ENCODE measurements at places on chromosomes 7 and 10.

DNA sequence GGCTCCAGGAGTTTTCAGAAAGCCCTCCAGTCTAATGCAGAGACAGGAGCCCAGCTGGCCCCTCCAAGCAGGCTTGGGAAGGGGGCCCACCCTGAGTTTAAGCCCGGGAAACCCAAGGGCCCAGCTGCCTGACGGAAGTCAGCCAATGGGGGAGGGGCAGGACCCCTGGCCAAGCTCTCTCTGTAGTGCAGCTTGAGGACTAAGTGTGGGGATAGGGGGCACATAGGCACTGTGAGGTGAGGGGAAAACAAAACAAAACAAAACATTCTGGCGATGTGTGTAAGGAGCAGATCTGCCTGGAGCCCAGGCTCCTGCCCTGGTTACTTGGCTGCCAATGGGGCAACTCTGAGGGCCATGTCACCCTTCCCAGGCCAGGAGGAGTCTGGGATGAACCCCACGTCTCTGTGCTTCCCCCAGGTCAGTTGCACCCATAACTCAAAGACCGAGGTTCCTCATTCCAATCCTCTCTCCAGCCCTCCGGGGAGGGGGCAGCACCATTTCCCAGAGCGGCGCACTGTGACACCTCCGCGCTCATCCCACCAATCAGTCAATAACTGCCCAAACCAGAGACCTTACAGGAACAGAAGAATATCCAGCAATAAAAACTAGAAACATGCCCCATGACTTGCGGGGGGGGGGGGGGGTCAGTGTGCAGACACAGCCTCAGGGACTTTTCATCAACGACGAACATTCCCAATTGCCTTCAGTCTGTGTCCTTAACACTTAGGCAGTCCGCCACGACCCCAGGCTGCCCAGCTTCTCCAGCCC is 1.7 kb downstream of the CXCL12 start:
- DNase-seq = no peak

- no peak for DNase-seq
Measured at GRCh38 chr10:65142641-65143435, 1621.6 kb downstream of the REEP3 start.

GRCh38 chr7:15828881-15829280 is 142.4 kb upstream of the MEOX2 start:
- DNase-seq = no peak

DNA sequence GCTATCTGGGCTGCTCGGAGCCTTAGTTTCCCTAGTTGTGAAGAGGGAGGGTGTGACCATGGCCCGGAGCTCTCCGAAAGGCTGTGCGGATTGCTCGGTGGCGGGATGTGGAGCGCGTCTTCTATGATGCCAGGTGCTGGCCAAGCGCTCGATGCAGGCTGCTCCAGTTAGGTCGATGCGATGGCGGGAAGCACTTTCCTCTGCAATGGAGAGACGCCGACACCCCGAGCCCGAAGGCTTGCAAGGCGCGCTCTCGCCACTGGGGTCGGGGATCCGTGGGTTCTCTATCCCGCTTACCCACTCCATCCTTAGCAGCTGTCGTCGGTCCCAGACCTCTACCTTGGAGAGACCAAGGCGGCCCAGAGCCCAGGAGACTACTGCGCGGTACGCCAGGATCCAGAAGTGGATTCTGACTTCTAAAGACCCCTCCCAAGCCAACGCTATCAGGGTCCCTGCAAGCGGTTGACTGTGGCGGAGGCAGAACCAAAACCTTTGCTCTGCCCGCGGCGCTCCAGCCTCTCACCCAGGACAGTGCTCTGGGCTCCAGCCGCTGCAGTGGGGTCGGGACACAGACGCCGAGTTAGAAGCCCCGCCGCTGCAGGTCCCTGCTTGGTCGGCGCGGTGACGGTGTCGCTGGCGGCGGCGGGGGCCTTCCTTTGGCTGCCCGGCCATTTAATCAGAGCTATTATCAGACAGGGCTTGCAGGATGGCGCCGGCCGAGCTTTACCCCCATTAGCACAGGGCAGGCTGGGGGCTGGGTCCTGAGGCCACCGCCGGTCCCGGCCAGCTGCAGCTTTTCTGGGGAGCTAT is 7.8 kb upstream of the TBX20 start:
- no peak for DNase-seq

DNA sequence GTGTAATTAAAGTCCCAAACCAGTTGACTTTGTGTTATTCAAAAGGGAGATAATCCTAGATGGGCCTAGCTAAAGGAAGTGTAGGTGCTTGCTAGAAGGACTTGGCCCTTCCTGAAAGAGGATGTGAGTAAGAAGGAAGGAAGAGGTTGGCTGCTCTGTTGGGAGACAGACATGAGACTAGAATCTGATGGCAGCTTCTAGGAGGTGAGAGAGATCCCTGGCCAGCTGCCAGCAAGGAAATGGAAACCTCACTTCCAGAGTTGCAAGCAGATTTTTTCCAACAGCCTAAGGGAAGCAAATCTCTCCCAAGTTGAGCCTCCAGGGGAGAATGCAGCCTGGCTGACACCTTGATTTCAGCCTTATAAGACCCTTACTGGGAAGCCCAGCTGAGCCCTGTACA is 368.4 kb upstream of the ZMIZ1 start:
- no peak for DNase-seq

DNA sequence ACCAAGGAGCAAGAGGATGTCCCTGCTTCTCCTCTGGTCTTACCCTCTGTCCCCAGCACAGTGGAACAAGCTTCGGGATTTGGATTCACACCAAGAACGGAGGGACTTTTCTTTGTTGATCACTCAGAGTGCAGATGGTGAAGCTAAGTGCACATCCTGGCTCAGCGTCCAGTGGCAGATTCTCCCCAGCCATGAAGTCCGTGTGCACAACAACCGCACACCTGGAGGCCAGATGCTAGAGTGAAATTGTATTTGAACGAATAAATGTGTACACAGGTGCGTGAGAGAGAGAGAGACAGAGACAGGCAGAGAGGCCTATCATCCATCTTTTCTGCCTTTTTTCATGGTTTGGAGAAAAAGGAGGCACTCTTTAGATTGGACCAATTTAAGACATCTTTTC is 31.5 kb downstream of the ASB13 start:
- no peak for DNase-seq

DNA sequence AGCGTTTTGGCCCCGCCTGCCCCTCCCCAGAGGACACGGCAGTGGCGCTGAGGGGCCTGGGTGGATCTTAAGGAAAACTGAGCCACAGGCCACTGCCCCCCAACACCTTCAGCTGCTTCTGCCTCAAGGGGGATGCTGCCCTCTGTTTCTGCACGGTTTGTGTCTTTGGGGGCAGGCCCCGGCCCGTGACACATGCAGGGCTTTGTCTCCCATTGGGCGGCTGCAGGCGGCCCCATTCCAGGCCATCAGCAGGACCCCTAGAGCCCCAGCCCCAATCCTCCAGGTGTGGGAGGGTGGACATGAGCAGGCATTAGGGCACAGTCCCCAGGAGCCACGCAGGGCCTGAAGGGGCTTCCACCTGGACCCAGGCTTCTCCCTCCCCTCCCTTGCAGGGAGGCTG is 25.3 kb upstream of the PPP2R2D start:
- no peak for DNase-seq

DNA sequence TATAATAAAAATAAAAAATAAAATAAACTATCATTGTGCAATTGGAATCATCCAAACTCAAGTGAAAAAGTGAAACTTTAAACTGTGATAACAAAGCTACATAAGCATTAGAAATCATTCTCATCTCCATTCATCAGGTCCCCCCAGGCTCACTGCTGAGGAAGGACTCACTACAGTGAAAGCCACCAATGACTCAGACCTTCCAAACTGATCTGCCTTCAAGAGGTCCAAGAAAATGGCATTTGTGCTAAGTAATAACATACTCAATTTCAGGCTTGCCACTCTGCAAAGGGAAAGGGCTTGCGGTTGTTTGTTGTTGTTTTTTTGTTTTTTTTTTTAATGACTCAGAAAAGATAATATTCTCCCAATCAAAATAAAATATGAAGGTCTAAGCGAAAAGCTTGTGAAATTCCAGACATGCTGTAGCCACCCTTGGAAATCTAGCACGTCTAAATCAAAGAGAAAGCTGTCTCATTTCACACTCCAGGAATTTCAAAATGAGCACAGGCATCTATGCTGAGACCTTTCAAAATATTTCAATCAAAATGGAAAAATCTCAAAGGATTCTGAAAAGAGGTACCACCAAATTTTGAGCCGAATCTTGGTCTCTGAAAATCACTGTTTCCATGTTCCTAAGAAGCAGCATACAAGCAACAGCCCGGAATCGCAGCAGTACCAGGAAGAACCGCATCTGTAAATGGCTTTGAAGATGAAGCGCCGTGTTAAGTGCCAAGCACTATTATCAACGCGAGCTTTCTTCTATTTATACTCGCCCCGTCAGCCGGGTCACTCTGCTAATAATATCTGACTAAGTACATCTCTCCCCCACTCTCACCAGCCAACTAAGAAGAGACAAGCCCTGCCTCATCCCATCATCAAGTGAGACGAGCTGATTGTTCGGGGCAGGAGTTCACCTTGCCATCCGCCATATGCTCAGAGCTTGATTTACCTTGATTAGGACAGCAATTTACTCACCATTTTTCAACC is 13.5 kb downstream of the SFMBT2 start:
- DNase-seq = no peak

- peak; percentile 61 for DNase-seq
Measured at GRCh38 chr10:126041804-126042231, 145.5 kb downstream of the FANK1 start.

GRCh38 chr7:78863281-78863680 is 590.2 kb downstream of the MAGI2 start:
- DNase-seq = no peak

GRCh38 chr7:25408012-25408687 is 179.9 kb upstream of the NPVF start:
- DNase-seq = no peak

GRCh38 chr7:36546331-36546730 is 156.7 kb downstream of the ANLN start:
- DNase-seq = no peak

GRCh38 chr7:130821864-130822263 is 87.9 kb upstream of the KLF14 start:
- peak; percentile 40 for DNase-seq

DNA sequence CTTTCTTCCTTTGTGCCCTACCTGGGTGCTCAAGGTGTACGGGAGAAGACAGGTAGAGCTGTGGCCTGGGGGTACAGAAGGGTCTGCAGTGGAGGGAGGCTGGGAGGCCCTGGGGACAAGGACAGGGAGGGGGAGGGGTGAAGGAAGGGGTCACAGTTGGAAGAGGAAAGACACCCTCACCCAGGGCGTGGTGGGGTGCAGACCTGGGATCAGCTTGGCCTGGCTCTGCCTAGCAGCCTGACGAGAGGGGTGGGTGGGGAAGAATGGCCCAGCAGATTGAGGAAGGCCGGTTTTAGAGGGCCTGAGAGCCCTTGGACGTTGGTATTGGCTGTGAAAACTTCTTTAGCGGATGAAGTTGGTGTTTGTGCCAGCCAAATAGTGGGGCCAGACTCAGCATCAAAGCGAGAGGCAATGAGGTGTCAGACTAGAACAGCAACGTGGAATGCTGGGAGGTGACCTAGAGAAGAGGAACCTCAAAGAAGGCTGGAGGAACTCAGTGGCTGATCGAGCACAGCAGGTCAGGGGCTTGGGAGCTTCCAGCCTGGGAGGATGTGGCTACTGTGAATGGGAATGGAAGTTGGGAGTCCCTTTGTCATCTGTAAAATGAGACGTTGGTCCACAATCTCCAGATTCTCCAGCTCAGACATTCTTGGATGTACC is 18.1 kb upstream of the TRIM8 start:
- DNase-seq = no peak

DNA sequence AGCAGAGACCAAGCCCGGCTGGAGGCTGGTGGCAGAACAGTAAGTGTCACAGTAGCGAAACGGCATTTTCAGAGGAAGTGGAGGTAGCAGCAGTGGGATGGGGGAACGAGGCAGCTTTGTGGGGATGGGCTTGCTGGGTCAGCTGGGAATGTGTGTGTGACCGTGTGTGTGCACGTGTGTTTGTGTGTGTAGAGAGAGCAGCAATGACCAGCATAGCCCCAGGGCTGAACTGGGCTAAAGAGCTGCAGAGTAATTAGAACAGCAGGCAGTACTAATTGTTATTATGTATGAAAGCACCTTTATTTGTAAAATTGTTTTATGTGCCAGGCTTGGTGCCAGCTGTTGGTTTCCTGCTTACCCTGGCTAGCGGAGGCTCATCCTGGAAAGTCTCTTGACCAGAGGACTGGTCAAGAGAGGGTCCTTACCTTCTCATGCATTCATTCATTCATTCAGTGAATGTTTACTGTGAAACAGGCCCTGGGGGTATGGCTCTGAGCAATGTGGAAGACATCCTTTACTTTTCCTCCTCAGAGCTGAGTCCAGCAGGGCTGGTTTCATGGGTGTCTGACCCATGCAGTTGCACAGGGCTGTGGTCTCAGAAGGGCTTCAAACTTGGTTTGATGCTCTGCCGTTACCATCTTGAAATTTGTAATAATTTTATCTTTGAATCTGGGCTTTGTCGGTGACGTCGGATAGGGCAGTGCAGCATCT is 184.6 kb downstream of the SEC23IP start:
- no peak for DNase-seq

DNA sequence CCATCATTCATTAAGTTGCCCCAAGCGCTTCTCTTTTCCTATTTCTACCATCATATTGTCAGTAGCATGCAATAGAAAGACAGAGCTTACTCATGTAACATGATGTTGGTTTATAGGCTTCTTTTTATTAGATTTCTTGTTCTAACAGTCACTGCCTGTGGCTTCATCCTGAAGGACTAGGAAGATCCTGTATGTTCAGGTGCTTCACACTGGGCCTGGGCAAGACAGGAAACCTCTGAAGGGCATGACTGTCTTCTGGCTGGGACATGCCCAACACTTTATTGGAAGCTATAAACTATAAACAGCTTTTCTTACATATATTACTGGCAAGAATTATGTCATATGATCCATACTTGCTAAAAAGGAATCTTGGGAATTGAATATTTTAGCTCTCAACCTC is 258.4 kb upstream of the AKR1E2 start:
- DNase-seq = no peak

DNA sequence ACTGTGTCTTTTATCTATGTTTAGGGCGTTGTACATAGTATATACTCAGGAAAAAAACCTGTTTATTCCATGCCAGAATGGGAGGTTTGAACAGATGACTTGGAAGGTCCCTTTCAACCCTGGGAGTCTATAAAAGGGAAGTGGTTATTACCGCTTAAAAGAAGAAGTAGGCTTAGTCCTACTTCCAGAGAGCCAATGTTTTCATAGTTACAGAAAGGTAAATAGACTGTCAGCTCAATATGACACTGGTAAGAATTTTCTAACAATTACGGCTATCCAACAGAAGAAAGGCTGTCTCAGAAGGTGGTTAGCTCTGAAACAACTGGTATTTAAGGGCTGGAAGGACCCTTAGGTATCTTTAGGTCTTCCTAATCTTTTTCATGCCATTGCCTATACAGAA is 1.1 kb upstream of the TFAM start:
- DNase-seq = no peak

DNA sequence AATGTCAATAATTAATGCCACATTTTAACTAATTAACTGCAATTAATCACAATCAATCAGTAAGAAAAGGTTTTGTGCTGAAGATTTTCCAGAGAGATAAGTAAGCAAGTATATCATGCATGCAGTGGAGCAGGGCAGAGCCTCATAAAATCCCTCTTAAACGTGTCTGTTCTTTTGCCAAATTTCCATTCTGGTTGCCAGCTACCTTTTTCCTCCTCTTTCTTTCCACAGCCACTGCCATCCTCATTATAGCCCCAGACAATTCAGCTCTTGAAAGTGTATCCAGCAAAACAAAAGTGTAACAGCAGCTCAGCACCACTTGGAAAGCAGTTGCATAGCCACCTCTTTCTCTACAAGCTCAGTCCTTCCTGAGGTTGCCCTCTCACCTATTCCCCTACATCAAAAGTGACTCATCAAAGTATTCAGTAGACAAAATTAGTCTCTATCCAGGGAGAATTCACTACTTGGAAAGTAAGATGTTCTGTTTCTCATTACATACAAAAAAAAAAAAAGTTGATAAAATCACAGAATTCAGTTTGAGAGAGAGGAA is 26.9 kb upstream of the EPHB6 start:
- DNase-seq = no peak

Measured in myocyte (in vitro differentiated cells).